Activated CD8-positive, alpha-beta T cell treated with anti-CD3 and anti-CD28 coated beads, Interleukin-2, amount 10 ng/mL, durations not matched to agents 7 days and 5 days (primary cell): ENCODE measurements at places on chromosomes 6 and 20. TPM values are rescaled to one million over a fixed set of nuclear protein-coding genes. Genes with fewer than 3 reads are reported as not detected.

The RSPO3 gene
- not detected for total RNA-seq

The CEBPB gene
- total RNA-seq = 28.8 TPM

The UBD gene
- total RNA-seq = not detected

The MMS22L gene
- total RNA-seq = 45.1 TPM

The PRPF6 gene
- total RNA-seq = 64.7 TPM

The RIPPLY2 gene
- total RNA-seq = not detected

The LY6G6F gene
- total RNA-seq = not detected

The TNNC2 gene
- total RNA-seq = not detected

The MEI4 gene
- not detected for total RNA-seq

The MUC22 gene
- not detected for total RNA-seq

The ZC2HC1B gene
- not detected for total RNA-seq

The ARMC12 gene
- total RNA-seq = 0.45 TPM
